T-helper 22 cell (primary cell): ENCODE measurements at places on chromosomes 4 and X.

- no peak for DNase-seq
These were observed 40.5 kb upstream of the PRKG2 start for GRCh38 chr4:81255524-81255923.

GRCh38 chr4:72779241-72779640 is 210.2 kb upstream of the ADAMTS3 start:
- DNase-seq, result no peak

- DNase-seq, result no peak
These were observed 277.9 kb downstream of the ADGRA3 start for GRCh38 chr4:22237846-22238494.

- DNase-seq, result no peak
These were observed 148.4 kb upstream of the GPC4 start for GRCh38 chrX:133563705-133564104.

- no peak for DNase-seq
These were observed 82.8 kb downstream of the CCKAR start for GRCh38 chr4:26407476-26407875.

- no peak for DNase-seq
These were observed at the start of gene FMR1NB for GRCh38 chrX:147981038-147981752. TSS of gene FMR1NB (plus strand) at chrX:147981337. CDS start at chrX:147981403, 66 bp downstream.

DNA sequence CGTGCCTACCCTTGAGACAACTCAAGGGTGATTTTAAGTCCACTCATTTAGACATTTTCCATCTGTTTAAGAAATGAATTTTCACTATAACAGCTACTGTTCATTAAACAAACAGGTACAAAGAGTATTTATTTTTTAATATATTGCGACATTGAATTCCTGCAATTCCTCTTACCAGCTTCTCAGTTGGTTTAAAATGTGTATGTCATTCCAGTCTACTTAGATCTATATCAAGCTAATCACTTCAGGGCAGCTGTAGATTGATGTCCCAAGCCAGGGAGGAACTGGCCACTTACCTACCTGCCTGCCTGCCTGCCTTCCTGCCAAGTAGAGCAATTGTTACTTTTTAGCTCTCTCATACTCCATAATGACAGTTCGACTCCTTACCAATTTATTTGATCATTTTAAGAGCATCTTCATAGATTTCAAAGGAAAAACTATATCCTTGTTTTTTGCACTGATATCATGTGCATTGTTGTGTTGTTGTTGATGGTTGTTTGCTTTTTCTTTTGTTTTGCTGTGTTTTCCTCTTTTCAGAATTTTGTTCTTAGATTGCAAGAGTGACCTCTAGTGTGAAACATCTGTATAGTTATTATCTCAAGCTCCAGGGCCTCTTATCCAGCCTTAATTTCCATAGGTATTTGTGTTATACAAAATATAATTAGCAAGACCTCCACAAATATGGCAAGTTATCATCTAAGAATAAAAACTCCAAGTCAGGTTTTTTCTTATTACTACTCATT is 120.9 kb upstream of the NRK start:
- DNase-seq, result no peak

DNA sequence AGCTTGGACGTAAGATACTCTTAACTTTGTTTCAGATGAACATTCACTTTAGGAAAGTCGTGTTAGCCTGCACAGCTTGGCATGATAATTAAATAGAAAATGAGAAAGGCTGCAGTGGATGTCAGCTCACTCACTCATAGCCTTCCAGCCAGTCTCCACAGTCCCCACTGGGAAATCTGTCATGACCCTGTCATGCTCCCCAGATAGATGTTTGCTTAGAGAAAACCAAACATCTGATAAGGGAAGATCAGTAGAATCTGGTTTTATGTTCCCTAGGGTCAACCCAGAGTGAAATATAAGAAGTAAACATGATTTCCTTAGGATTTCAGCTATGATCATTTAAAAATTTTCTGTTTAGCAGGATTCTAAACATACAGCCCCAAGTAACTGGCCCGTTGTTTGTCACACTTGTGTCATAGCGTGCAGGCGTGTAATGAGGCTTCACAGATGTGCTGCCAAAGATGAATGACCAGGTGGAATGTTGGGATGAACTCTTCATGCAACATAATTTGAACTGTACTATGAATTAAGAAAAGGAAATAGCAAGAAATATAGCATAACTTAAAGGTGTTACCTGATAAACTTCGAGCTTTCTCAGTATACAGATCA is 180.1 kb downstream of the BANK1 start:
- no peak for DNase-seq

GRCh38 chr4:123120473-123120872 is 198.1 kb upstream of the NUDT6 start:
- no peak for DNase-seq

DNA sequence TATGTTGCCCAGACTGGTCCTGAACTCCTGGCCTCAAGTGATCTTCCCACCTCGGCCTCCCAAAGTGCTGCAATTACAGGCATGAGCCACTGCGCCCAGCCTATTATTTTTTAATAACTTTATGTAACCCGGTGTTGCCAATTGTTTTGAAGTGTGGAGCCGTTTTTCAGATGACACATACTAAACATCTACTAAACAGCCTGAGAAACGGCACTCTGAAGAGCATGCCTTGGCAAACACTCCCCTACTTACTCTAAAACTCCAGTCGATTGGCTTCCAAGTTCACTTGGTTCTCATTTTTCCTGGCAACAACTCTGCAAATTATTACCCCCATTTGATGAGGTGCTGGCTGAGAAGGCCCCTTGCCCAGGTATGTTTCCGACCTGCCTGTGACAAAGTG is 131.1 kb downstream of the GPR143 start:
- DNase-seq, result no peak

DNA sequence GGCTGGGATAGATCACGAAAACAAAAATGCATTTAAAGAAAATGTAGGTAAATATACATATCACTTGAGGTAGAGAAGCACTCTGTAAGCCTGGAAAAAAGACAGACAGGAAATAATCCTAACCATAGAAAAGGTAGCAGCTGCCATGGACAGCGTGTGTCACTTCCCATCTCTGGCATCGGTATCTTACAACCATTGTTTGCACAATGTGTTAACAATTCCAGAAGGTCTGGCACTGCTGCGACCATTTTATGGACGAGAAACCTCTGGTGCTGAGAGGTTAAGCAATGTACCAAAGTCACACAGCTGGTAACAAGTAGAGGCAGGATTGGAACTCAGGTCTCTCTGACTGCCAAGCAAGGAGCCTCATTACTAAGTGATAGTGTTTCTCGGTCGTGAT is 1.7 kb upstream of the MTNR1A start:
- no peak for DNase-seq

GRCh38 chr4:143247866-143248265 is 63.1 kb downstream of the USP38 start:
- no peak for DNase-seq

DNA sequence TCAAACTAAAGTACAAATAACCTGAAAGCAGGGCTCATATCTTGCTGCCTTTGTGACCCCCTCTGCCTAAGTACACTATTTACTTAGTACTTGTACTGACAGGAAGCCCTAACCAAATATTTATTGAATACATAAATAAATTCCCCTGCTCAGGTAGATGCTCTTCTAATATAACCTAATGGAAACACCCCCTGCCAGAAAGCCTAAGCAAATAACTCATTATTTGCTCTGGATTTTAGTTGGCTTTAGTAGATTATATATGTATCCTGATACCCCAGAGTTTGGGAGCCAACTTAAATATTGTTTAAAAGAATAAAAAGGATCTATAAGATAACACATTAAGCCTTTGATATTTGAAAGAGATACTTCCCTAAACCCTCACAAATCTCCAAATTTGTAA is 318.2 kb downstream of the PPP1R2C start:
- DNase-seq, result no peak

- no peak for DNase-seq
These were observed 25.5 kb upstream of the CBLL2 start for GRCh38 chrX:22247169-22247568.

GRCh38 chr4:104728380-104729122 is 233.9 kb upstream of the CXXC4 start:
- no peak for DNase-seq

- no peak for DNase-seq
These were observed 359.1 kb downstream of the DACH2 start for GRCh38 chrX:86507331-86507730.

GRCh38 chr4:144355811-144356757 is 215.6 kb upstream of the GYPA start:
- no peak for DNase-seq

- no peak for DNase-seq
These were observed 55.4 kb upstream of the PRKX start for GRCh38 chrX:3768881-3769280.

GRCh38 chr4:52979020-52979419 is 116.9 kb downstream of the RASL11B start:
- no peak for DNase-seq

DNA sequence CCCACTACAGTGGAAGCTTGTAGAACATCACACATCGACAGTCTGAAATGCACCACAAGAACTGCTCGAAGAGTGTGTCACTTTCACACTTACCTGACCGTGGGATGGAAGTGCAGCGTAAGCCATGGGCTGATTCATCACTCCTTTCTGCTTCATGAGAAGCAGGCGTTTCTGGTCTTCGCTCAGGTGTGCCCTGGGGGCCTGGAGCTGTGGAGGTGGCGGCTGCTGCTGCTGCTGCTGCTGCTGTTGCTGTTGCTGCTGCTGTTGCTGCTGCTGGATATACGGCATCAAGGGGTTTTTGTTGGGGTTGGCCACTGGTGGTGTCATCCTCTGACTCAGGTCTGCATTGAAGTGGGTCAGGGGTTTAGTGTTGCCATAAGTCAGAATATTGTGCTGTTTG is 223.6 kb downstream of the MGST2 start:
- DNase-seq, result no peak

DNA sequence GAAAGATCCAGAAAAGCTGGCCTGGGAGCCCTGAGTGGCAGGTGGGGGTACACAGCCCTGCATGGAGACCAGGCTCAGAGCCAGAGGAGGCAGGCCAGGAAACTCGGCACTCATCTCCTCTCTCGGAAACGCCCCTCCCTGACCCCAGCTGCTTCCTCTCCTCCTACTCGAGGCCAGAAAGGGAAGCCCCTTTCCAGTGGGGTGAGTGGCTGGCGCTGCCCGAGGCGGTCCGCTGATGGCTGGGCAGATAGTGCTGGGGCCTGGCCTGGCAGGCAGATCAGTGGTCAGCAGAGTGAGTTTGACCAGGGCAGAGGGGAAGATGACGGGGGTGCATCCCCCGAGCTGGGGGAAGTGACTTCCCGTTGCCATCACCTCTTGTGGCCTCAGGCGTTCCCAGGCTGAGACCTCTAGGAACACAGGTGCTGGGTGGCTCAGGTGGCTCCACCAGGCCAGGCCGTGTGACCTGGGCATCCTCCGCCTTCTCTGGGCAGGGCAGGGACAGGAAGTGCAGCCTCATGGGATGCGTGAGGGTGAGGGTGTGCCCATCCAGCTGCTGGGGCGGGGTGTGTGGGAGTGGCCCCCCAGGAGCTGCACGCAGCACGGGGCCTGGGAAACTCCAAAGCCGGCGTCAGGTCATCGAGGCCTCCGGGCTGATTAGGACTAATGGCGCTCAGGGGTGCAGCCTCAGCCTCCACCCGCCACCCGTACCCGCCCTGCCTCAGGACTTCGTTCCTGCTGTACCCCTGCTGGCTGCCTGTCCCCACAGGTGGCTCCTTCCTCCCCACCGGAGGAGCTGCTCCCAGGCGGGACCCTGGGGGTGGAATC is 5.7 kb downstream of the SH3BP2 start:
- DNase-seq, result peak; percentile 53

- no peak for DNase-seq
These were observed 6.3 kb downstream of the SLC25A4 start for GRCh38 chr4:185149392-185149791.
